ENCODE measurements at places on chromosomes 13 and 19.

DNA sequence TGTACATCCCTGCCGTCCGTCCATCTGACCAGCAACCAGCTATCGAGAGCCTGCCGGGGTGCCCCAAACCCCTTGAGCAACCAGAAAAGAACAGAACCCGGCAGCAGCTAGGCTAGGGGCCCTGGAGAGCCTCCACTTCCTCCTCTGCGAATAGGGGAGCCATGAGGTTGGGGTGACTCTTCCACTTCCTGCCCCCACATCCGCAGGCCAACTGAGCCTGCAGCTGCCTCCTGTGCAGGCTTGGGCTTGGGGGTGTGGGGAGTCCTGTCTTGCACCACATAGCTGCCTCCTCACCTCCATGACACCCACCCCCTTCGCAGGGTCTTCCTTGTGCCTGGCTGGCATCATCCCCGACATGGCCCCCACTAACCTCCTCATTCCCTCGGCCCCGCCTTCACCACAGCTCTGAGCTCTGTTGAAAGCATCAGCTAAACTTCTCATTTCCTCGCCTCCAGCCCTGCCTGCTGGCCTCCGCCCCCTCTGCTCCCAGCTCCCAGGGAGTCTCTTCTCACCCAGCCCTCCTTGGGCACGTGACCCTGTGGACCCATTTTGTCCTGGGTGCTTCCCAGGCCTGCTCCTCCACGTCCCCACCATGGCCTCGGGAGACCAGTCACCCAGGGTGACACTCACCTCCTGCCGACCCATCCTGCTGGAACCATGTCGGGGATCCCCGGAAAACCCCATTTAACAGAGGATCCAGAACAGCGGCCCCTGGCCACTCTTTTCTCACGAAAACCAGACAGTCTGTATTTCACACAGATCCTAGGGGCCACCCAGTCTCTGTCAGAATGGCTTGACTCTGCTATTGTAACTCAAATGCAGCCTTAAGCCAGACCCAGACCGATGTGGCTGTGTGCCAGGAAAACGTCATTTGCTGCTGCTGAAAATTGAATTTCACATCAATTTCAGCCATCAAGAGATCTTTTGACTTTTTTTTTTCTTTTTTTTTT, 50.4 kb downstream of the MYO9B start:
- peak; percentile 75 for DNase-seq

GRCh38 chr13:80744147-80744914, 403.4 kb upstream of the SPRY2 start:
- DNase-seq = no peak

GRCh38 chr13:67048084-67048820, 181.9 kb downstream of the PCDH9 start:
- peak; percentile 18 for DNase-seq

DNA sequence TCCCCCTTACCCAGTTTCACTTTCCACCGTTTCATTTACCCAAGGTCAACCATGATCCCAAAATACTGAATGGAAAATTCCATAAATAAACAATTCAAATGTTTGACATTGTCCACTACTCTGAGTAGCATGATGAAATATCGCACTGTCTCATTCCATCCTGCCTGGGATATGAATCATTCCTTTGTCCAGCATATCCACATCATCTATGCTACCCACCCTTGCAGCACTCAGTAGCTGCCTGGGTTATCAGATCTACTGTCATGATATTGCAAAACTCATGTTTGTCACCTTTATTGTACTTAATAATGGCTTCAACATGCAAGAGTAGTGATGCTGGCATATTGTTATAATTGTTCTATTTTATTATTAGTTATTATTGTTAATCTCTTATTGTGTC, 263.9 kb upstream of the NBEA start:
- DNase-seq = no peak

DNA sequence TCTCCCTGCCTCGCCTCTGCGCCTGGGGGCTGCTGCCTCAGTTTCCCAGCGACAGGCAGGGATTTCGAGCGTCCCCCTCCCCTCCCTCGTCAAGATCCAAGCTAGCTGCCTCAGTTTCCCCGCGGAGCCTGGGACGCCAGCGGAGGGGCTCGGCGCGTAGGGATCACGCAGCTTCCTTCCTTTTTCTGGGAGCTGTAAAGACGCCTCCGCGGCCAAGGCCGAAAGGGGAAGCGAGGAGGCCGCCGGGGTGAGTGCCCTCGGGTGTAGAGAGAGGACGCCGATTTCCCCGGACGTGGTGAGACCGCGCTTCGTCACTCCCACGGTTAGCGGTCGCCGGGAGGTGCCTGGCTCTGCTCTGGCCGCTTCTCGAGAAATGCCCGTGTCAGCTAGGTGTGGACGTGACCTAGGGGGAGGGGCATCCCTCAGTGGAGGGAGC, 722 bp upstream of the ICAM1 start:
- peak; percentile 72 for DNase-seq

DNA sequence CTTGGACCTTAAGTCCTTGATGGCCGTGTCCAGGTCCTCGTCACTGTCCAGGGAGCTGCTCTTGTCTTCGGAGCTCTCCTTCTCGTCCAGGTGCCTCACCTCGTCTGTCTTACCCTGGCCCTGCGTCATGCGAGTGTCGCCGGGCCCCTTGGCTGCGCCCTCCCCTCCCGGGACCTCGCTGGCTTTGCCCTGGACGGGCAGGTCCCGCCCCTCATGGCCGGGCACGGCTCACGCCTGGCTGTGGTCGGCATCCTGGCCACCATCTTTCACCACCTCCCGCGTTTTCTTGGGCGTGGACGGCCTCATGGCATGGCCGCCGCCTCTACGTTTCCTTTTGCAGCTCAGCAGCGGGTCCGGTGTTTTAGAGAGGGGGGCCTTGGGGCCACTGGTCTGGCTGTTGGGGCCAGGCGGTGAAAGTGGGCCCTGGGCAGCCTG, 14.8 kb downstream of the RB1 start:
- no peak for DNase-seq

DNA sequence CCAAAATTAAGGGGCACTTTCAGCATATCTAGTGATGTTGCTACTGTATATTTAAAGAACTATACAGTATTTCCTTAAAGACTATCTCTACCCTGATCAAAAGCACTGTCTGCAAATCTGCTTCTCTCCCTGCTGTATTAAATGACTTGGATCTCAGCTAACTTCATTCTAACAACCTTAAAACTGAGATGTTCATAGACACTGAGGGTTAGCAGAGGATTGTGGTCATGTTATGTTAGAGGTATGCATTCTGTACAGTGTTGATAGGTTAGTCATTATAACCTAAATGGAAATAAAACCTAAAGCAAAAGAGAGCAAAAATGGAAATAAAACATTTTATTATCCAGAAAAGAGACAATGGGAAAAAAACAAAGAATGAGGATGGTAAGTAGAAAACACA, 9.9 kb downstream of the GPR183 start:
- no peak for DNase-seq

DNA sequence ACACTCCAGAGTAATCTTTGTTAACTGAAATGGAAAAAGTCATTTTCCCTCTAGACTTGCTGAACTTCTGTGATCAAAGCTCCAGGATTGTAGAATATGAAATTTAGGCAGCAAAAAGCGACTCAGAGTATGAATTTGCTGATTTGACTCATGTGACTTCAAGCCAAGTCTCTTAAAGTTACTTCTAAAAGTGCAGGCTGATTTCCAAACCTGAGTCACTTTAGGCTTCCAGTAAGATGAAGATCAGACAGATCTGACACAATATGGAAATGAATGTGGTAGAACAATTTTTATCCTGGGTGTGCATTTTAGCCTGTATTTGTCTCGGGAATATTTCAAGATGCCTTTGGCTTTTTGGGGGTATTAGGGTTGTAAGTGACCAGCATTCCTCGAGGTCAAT, 151.0 kb upstream of the TMTC4 start:
- DNase-seq = no peak

DNA sequence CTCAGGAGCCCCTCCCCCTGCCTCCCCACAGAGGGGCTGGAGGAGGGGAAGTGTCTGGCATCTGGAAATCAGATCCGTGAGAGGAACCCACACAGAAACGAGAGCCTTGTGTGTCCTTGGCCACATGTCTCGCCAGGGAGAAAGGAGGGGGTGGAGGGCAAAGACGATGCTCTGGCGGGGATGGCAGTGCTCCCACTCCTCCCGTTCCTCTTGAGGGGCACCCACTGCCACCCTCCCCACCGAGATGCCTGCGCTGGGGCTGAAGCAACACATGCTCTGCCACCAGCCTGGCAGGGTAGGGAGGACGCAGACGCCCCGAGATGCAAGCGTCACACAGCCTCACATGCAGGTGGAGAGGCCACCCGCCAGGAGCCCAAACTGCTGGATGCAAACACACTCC, 2.8 kb downstream of the ADGRL1 start:
- no peak for DNase-seq

GRCh38 chr13:34223984-34224383, 406.0 kb downstream of the RFC3 start:
- DNase-seq = no peak

DNA sequence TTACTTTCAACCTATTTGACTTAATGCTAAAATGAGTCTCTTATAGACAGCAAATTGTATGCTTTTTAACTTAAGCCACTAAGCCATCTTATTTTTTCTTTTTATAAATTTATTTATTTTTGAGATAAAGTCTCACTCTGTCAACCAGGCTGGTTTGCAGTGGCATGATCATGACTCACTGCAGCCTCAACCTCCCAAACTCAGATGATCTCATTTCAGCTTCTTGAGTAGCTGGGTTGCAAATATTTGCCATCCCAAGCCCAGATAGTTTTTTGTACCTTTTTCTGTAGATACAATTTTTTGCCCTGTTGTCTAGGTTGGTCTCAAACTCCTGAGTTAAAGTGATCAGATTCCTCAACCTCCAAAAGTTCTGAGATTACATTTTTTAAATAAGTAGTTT, 27.1 kb downstream of the ZNF714 start:
- no peak for DNase-seq

- peak; percentile 93 for DNase-seq
These were observed 192.6 kb downstream of the KATNAL1 start for GRCh38 chr13:30114571-30115256.

DNA sequence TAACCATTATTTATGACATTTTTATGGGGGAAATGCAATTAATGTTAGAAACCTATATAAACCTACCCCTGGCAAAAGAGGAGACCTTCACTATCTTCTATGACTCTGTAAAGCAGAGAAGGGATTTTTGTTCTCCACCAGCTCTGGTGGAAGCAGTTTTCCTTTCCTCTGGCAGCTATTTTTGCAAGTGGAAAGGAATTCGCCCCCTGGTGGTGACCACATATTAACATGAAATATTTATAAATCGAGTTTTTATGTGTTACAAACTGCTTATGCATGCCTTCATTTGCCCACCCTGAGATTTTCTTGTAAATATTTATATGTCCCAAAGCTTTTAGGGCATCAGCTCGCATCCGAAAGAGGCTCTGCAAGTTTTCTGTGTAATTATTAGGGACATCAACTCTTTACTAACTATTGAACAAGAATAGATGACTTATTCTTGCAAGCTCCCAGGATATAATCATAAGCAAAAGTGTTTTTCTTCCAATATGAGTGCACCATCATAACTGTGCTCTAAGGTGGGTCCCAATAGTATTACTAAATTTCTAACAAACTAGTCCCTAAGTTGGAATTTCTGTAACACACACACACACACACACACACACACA, 62.4 kb downstream of the SERTM1 start:
- peak; percentile 19 for DNase-seq

DNA sequence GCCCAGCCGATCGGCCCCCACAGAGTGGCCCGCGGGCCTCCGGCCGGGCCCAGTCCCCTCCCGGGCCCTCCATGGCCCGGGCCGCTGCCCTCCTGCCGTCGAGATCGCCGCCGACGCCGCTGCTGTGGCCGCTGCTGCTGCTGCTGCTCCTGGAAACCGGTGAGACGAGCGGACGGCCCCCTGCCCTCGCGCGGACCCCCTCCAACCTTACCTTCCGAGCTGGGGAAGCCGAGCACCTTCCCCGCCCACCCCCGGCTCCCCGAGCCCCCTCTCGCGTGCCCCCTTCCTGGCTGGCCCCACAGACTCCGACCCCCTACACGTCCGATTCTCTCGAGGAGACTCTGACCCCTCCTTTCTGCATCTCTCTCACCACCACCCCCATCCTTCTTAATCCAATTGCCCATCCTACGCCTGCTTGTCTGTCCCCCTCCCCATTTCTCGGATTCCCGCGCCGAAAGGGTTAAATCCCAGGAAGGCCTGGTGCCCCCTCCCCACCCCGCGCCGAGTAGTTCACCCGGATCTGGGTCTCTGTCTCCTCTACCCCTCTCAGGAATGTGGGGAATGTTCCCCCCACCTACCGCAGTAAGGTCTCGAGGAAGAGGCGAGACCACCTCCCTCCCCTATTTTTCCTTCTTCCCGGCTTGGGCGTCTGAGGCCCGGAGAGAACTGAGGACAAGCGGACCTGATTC, 502 bp downstream of the NECTIN2 start:
- DNase-seq = no peak

- DNase-seq = peak; percentile 98
These were observed at the start of gene LIN7B for GRCh38 chr19:49113762-49114629. Gene LIN7B, plus strand, starts transcription at chr19:49114370. Its CDS starts 35 bp downstream, at chr19:49114405.

DNA sequence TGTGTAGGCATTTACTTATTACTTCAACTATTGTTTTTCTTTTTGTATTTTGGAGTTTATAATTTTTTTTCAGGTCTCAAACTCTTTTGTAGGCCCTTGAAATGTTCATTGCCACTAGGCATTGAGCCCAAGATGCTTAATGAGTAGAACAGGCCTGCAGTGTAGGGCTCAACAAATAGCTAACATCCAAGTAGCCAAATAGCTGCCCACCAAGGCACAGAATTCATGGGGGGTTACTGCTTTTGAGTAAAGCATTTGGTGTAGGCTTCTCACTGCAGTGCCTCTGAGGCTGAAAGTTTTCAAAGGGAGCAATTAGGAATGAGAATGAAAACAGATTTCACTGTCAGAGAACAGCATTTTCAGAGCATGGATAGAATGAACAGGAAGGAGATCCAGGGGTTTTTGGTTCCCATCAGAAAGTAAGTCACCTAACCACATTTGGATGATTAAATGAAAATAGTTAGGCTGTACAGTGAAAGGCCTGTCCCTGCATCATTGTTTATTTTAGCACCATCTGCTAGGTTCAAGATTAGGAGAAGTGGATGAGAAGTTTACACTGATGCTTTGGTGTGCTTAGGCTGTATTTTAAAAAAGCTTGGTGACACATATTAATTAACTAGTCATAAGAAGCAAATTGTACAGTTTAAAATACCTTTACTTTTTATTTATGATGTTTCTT, 61.0 kb downstream of the EDNRB start:
- DNase-seq = no peak

DNA sequence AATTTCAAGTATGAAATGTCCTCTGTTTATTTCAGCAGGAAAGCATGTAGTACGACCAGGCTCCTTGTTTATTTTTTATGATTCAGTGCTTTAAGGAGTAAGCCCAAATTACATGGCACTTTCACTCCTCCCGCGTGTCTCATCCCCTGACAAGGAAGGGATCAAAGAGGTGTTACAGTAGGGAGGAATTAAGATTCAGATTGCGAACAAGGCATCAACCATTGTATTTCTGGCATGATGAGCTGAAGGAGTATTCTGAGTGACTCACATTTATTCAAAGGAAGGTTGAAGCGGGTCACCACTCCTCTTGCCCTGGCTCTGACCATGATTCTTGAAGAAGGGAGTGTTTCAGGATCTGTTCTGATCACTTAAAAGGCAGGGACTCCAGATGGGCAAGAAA, 46.1 kb upstream of the CNMD start:
- DNase-seq = no peak

GRCh38 chr13:111283991-111284390, 36.5 kb upstream of the TEX29 start:
- no peak for DNase-seq
